Natural killer cell (primary cell): ENCODE measurements at places on chromosomes 2 and 18. TPM values are rescaled to one million over a fixed set of nuclear protein-coding genes. Genes with fewer than 3 reads are reported as not detected.
A peak's percentile ranks its signal among the peaks of the same experiment; 100 is the strongest.

Gene FBXO11
- total RNA-seq: 105 TPM

- H3K27me3 ChIP-seq: peaks cover 29% of the 10 kb centered on the region
- DNase-seq: no peak
- H3K36me3 ChIP-seq: no peaks in the 10 kb centered on the region
- no peak overlapping the region for H3K27ac ChIP-seq
- H3K4me1 ChIP-seq: peaks cover 7% of the 10 kb centered on the region
- H3K4me3 ChIP-seq: no peak overlapping the region
These were observed 372.8 kb downstream of the MTX2 start for GRCh38 chr2:176642074-176642473.

DNA sequence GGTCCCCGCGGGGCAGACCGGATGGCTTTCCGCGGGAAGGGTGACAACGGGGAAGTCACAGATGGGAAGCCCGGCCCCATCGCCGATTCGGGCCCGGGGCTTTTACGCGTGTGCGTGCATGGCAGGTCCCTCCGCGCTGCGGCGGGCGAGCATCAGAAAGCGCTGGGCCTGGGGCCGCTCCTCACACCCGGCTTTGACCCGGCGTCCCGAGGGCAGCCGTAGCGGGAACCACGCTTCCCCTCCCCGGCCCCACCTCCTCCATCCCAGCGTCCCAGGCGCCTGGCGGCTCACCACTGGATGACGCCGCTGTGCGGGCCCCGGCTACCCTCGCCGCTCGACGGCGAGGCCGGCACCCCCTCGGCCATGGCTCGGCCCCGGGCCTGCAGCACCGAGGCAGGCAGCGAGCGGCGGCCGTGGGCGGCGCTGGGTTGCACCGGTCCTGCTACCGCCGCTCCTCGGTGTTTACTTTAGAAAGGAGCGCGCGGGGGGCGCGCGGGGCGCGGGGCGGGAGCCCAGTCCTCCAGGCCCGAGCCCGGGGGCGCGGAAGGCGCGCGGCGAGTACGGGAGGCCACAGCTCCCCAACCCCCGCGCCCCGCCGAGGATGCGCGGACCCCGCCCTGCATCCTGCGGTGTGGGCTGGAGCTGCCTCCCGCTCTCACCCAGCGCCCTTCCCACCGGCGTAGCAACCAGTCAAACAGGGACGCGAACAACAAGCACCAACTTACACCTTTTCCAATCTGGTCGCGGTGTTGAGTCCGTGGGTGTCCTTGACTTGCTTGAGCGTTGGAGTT, 806 bp downstream of the RFX8 start:
- DNase-seq: no peak
- no peaks in the 10 kb centered on the region for H3K36me3 ChIP-seq
- no peak overlapping the region for H3K27ac ChIP-seq
- peak overlapping the region; percentile 32 for H3K4me3 ChIP-seq
- H3K4me1 ChIP-seq: peaks cover 18% of the 10 kb centered on the region

- H3K27ac ChIP-seq: no peak overlapping the region
- no peaks in the 10 kb centered on the region for H3K4me1 ChIP-seq
- DNase-seq: no peak
These were observed 344.8 kb downstream of the ERBB4 start for GRCh38 chr2:212193803-212194202.
